GM13976 (cell line): ENCODE measurements at places on chromosomes 1 and 21.

DNA sequence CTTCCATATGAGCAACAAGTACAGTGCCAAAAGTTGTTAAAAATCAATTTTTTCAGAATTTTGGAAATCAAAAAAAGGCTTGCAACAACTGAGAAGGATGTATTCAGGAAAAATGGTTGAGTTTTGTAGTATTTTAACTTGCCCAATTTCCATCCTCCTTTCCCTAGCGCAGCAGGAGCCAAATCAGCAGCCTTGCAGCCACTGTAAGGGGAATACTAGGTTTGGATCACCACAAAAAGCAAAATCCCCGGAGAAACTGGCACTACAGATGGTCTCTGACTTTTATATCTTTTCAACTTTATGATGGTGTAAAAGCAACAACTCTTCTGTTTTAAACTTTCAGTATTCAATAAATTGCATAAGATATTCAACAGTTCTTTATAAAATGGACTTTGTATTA, 17.9 kb downstream of the DBT start:
- no peak for DNase-seq

GRCh38 chr1:143652744-143653428, 318.9 kb downstream of the FAM72C start:
- DNase-seq, result no peak

DNA sequence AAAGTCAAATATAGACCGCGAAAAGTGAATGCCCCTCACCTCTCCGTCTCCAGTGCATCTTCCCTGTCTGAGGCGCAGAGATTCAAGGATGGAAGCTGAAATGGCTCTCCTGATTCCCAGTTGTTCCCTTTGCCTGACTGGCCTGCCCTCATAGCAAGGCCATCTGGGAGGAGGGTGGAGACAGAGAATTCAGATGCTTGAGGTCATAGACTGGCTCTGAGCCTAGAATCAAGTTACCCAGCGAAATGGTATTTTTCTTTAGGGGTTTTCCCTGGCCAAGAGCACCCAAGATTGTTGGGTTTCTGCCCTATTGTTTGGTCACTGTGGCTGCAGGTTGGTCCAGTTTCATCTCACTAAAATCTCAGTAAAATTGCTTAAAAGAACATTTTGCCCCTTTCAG, 7.2 kb downstream of the METTL13 start:
- DNase-seq, result no peak

DNA sequence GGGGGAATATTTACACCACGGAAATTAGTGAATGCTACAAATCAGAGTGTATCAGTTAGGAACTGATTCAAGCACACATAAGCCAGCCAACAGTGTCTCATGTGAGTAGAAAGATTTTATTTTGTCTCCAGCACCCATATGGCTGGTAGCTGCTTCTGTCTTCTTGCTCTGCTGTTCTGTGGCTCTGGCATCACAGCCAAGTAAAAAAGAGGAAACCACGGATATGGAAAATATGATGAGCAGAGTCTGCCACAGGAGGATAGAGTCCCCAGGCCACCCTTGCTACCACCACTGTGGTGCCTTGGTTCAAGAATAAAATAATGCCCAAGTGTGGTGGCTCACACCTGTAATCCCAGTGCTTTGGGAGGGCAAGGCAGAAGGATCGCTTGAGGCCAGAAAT, 53.6 kb upstream of the SPOCD1 start:
- no peak for DNase-seq

DNA sequence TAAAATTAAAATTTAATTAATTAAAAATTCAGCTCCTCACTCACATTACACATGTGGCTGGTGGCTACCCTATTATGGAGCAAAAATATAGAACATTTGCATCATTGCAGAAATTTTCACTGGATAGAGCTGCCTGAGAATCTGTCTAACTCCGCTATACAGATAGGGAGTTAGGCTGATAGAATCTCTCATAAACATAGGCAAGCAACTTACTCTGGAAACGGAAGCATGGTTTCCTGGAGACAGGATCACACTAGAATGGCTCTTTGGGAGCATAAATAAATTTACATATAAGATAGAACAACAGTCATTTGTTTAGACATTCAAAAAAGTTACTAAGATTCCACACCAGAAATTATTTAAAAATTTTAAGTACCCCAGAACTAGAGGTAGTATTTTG, 12.2 kb upstream of the LAMC2 start:
- DNase-seq, result no peak

DNA sequence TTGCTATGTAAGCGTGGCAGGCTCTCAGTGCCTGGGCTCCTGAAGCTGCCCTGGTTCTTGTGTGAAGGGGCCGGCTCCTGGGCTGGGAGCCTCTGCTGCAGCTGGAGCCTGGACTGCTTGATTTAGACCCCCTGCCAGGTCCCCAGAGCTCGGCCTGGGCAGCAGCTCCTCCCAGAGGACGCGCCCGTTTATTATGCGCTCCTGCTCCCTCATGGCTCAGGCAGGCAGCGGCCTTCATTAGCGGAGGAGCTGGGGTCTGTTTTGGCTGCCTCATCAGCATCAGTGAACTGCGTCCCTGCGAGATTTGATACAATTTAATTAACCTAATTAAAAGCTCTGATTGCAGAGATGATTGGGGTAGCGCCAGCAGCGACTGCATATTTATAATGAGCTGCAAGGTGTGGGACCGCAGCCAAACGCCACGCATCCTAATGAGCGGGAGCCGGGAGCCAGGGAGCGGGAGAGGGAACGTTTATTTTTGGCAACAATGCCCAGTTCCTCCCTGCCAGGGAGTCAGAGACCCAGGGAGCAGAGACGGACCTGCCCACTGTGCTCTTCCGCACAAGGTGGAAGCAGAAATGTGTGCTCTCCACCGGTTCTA, 16.6 kb downstream of the UTP11 start:
- no peak for DNase-seq

DNA sequence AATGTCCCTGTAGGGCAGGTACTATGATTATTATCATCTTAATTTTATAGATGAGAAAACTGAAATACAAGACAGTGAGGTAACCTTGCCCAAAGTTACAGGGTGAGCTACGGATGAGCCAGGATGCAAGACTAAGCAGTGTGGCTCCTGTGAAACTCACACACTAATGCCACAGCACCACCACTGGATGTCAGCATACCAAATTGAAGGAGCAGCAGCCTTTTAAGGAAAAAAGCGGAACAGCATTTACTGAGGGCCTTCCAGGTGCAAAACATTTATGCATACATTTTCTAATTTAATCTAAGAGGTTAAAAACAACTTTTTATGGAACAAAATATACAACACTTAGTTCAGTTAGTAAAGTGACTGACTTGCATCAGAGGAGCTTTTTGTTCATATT, 41.7 kb downstream of the SEC16B start:
- DNase-seq, result no peak

GRCh38 chr21:34075760-34076660, 2.6 kb downstream of the MRPS6 start:
- DNase-seq, result no peak

- no peak for DNase-seq
Observed at GRCh38 chr1:155177918-155178281, 4.3 kb downstream of the TRIM46 start.

DNA sequence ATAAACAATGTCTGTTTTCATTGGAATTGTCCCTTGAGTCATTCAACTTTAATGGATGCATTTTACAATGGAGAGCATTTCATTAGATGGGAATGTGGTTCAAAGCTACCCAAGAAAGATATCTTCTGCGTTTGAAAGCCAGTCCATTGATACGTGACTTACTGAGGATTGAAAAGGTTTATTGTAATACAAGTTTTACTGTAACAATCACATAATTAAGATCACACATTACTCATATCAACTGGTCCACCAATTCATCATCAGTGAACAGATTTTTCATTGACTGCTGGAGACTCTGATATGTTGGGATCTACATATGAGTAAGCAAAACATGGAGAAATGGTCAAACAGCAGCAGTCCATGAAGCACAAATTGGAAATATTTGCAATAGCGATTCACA, 32.8 kb downstream of the KRTAP24-1 start:
- no peak for DNase-seq

DNA sequence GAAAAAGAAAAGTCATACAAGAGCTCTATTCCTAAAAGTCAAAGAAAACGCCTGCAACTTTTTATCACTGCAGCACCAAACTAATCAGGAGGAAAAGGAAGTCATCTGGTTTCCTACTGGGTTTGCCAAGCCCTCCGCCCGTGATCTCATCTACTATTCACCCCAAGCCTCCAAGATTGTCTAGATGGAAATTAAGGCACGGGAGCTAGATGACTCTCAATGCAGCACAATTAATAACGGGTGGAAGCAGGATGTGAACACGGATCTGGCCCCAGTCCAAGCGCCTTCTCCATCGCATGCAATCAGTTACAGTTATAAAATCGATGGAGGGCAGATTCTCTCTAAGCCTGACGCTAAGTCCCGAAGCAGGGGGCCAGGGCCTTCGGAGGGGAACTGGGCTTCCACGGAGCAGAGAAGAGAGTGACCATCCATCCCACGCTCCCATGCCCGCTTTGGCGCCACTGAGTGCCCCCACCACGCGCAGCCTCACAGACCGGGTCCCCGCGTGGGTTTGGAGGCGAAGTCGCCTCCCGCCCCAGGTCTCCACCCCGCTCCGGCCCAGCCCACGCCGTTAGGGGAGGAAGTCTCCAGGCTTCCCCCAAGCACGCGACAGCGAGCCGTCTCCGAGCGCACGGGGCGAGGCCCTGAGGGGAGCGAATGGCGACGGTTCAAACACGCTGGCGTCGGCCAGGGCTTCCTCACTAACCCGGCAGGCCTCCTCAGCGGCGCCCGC, 1.8 kb downstream of the HSF2BP start:
- DNase-seq, result no peak

DNA sequence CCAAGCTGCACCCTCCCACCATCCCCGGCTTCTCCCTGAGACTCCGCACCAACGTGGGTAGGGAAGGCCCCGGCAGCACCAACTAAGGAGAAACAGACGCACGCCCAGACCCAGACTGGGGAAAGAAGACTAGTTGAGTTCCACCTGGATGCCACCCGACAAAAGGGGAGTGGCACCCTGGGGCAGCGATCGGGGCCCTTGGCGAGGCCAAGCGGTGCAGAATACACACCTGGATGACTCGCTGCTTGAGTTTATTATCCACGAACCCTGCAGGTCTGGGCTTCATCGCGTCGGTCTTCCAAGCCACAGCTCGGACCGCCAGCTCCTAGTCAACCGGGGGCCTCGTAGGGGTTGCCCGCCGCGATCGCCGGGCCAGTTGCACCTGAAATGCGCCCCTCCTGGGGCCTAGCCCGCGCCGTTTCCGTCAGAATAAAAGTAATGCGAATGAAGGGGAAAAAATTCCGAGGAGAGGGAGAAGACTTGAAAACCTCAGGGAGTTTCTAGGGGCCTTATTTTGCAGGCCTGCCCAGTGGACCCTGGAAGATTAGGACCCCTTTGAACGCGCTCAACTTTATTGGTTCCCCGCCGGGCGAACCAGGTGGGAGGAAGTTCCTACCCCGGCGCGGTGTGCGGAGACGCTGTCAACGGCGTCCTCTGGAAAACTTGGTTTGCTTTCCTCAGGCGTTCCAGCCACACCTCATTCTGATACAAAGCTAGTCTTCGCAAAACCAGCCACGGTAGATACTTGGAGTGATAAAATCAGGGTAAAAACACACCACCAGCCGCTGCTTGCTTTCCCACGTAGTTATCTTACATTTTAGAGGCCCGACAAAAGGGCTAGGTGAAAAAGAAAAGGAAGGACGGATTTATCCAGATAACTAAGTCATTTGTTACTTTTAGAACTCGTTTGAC, at the start of gene NVL:
NVL (minus strand) TSS at position 331 of the 912 bp plus-strand sequence; CDS start at position 286, 45 bp downstream.
- DNase-seq, result peak; percentile 86

DNA sequence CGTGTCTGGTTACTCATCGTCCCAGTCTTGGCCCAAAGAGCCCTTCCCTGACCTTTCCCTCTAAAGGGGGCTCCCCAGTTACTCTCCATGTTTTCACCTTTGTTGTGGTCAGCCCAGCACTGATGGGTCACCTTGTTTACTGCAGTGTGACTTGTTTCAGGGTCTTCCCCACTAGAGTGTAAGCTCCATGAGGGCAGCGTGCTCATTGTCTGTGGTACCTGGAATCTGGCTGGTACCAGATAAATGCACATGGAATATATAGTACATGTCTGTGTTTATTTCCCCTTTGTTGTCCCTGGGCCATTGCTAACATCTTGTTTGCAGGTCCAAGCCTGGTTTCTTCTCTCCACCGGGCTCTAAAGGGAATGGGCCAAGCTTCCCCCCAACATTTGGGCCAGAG, 22.7 kb upstream of the TENT5B start:
- DNase-seq, result no peak
